ENCODE measurements at places on chromosomes 5 and 9.

DNA sequence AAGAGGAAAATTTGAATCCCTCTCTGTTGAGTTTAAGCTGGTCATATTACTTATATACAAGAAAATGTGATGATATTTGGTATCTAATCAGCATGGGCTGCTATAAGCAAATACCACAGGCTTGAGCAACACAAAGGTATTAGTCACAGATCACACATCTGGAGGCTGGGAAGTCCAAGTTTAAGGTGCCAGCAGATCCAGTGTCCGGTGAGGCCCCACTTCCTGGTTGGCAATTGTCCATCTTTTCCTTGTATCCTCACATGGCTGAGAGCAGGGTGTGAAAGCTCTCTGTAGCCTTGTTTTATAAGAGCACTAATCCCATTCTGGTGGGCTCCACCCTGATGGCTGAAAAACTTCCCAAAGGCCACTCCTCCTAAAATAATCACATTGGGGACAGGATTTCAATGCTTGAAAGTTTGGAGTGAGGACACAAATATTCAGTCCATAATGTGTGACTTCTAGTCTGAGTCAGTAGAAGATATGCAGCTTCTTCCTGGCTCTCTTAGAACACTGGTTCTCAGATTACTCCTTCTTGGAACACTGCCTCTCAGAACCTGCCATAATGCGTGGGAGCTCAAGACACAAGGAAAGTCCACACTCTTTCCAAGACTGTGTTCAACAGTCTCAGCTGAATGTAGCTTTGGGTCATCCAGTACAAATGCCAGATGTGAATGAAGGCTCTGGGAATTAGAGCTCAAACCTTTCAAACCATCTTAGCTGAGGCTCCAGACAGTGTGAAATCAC, 124.1 kb downstream of the PRDM9 start:
- DNase-seq, result no peak

DNA sequence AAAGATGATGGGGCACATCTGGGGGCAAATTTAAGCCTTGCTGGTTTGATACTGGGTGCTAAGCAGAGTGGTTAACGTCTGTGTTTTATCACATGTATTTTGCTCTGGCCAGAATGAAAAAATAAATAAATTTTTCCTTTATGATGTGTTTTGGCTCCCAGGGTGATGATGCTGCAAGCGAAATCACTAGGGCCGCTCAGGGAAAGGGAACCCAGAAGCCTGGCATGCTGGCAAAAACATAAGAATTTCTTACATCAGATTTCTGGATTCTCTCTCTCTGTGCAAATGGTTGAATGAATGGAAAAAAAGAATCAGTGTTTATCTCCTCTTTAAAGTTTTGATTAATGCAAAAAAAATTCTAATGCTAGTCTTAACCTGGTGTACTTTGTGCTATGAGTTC, 1975.2 kb upstream of the C9orf72 start:
- DNase-seq, result no peak

GRCh38 chr9:123191260-123191659, 77.1 kb downstream of the STRBP start:
- no peak for DNase-seq

DNA sequence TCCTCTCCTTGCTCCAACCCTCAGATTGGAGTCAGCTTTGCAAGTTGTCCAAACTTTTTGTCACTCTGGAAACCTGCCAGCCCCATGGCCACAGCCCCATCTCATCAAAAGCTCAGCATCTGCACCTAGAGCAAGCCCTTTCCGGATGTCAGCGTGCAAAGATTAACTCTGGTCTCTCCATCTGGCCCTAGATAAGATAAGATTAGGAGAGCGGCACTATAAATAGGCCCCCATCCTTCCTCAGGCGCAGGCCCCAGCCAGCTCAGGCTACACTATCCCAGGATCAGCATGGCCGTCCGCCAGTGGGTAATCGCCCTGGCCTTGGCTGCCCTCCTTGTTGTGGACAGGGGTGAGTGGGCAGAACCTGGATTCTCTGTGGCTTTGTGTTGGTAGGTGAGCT, at the start of gene SPINK4:
SPINK4 (plus strand) TSS at position 247 of the 400 bp plus-strand sequence; CDS start at position 289, 42 bp downstream.
- DNase-seq, result no peak

DNA sequence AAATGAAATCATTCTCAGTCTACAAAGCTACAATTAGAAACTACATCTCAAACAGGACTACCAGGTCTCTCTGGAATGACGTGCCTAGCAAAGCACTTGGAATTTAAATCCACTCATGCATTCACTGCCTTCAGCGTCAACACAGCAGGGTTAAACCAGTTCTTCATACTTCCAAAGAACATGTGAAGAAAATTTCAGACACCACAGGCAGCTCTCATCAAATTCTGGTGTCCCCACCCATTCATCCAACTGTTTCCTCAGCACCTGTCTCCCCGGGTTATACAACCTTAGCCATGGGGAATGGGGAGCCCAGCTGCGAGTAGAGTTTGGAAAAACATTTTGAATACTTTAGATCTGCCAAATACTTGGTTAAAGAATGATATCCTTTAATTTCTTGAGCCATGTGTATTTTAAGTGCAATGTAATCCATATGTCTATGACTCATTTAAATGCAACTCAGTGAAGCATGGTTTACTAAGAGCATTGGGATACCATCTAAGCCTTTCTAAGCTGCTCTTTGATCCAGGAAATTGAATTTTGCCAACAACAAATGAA, 17.5 kb downstream of the ADAM19 start:
- DNase-seq, result no peak

- no peak for DNase-seq
These were observed 64.0 kb upstream of the PPP1R26 start for GRCh38 chr9:135415586-135415985.

GRCh38 chr5:79236970-79237739, 1.2 kb downstream of the JMY start:
- DNase-seq, result no peak

DNA sequence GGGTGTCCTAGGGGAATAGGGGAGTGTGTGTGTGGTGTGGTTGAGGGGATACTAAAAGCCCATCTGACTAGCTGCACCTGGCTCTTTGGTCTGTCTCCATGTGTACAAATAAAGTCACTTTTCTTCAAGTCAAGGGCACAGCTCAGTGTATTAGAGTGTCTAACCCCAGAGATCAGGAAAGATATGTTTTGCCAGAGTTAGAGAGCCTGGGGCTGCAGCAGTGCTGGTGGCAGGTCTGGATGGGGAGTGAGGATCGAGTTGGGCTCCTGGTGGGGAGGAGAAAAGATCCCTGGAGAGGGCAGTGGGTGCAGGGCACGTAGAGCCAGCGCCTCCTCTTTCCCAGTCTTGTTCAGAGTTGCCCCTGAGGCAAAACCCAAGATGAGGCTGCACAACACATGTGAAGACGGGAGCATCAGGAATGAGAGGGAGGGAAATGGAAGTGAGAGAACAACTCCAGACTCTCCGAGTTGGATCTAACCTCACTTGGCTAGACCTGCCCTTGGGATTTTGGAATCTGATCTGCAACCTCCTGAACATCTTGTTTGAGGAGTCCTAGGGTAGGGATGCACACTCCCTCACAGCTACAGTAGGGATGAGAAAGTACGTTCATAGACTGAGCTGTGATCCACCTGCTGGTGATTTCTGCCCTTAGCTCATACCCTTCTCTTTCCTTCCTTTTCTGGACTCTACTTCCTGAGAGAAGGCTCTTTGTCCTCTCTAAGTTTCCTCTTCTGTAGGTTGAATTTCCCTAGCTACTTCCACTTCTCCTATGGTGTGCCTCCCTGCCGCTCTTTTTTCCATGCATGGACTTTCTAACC, 309.9 kb downstream of the ZSWIM6 start:
- no peak for DNase-seq

GRCh38 chr9:124296796-124297550, 39.2 kb downstream of the NEK6 start:
- no peak for DNase-seq

- no peak for DNase-seq
These were observed 608 bp downstream of the ENTR1 start for GRCh38 chr9:136409557-136410455.

All from omental fat pad (tissue), 4 donors.